ENCODE measurements at places on chromosomes 16 and 17.
A peak's percentile ranks its signal among the peaks of the same experiment; 100 is the strongest.

DNA sequence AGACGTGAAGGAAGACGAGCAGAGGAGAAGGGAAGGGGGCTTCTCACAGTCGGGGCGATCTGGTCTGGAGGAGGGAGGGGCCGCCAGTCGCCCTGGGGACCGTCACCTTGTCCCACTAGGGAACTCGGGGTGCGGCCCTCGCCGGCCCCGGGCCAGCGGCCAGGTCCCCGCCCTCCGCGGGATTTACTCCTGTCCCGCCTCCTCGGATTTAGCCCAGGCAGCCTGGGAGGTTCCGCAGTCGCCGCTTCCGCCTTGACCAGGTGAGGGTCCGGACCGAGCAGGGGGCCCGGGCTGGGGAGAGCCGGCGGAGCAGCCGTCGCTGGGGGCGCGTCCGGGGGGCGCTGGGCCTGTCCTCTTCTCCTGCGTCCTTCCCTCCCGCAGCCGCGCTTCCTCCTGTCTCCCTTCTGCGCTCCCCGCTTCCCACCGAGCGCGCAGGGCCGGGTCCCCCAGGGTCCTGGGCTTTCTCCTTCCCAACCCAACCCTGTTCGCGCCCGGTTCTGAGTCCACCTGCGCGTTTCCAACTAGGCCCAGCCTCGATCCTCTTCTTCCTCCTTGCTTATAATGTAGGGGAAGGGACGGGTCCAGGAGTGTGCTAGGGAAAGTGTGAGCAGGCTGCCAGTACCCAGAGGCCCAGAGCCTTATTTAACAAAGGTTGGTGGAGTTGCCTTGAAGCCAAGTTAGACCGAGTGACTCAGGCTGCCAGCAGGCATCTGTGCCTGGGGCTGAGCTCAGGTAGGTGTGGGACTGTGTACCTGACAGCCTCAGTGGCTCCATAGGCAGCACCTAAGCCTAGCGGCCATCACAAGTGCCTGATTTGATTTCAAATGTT is at the start of gene TNK1:
TNK1 (plus strand) TSS at position 235 of the 829 bp plus-strand sequence. CDS start 1,838 bp downstream, outside the sequence.
- no peak for DNase-seq

DNA sequence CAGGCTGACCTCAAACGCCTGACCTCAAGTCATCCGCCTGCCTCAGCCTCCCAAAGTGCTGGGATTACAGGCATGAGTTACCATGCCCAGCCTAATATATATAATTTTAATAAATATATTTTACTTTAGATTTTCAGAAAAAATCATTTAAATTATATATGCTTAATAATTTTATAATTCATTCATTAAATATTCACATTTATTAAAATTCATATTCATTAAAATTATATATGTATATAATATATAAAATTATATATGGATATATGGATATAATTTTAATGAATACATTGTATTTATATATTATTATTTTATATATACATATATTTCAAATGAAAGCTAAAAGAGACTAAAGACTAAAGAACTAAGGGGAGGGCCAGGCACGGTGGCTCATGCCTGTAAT is 29.4 kb downstream of the COPRS start:
- no peak for DNase-seq

DNA sequence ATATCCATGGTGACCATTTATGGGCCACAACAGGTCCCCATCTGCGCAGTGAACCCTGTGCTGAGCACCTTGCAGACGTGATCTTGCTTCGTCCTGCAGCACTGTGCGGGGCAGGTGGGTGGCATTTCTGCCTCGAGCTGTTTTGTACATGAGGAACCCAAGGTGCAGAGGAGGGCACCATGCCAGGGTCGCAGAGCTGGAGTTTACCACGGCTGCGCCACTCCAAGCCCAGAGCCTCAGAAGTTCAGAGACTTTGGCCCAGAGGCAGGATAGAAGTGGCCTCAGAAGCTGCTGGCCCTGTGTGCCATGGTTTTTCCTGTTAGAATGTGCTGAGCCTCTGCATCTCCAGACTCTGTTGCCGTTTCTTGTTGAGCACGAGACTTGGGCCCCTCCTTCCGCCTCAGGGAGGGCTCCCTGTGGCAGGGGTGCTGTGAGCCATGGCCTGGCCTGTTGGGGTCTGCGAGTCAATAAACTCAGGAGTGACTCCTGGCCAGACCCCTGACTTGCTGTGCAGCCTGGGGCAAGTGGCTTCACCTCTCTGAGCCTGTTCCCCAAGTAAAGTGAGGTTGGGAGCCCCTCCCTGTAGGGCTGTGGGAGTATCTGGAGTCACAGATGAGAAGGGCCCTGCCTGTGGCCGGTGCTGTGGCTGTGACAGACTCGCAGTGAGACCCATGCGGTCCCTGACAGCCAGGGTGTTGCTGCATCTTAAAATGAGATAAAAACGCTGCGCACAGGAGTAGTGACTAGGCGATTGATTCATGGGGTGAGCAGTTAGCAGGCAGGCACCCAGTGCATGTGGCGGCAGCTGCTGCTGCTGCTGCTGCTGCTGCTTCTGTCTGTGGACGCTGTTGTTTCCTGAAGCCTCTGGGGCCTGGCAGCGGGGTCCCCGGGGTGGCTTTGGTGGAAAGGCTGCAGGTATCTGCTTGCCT is 11.8 kb downstream of the MAP2K3 start:
- DNase-seq = no peak

GRCh38 chr17:42053731-42054500 is 3.5 kb upstream of the C17orf113 start:
- no peak for DNase-seq

GRCh38 chr17:30207655-30208054 is 27.8 kb downstream of the SLC6A4 start:
- no peak for DNase-seq

DNA sequence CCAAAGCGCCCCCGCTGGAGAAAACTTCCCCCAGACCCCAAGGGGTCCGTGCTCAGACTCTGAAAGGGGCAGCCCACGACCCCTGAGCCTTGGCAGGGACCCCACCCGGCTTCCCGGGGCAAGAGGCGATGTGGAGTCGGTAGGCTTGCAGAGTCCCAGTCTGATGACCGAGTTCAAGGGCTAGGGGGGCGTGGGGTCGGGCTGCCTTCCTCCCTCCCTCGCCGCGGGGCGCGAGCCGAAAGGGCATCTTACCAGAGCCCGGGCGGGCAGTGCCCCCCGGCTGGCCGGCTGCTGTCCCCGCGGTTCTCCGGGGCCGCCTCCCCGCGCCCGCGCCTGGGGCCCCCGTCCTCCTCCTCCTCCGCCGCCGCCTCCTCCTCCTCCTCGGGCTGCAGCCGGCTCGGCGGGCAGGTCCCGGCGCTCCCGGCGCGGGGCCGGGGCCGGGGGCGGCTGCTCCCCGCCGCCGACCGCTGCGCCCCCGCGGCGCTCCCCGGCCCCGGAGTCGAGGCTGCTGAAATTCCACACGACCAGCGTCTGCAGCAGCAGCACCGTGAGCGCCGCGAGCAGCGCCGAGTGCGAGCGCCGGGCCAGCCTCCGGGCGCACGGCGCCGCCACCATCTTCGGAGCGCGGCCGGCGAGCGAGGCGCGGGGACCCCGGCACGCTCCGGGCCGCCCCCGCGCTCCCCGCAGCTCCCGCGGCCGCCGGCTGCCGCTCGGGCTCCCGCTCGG is 415 bp downstream of the XYLT1 start:
- peak; percentile 38 for DNase-seq

GRCh38 chr17:77696721-77697460 is 261.6 kb upstream of the TNRC6C start:
- DNase-seq = no peak

DNA sequence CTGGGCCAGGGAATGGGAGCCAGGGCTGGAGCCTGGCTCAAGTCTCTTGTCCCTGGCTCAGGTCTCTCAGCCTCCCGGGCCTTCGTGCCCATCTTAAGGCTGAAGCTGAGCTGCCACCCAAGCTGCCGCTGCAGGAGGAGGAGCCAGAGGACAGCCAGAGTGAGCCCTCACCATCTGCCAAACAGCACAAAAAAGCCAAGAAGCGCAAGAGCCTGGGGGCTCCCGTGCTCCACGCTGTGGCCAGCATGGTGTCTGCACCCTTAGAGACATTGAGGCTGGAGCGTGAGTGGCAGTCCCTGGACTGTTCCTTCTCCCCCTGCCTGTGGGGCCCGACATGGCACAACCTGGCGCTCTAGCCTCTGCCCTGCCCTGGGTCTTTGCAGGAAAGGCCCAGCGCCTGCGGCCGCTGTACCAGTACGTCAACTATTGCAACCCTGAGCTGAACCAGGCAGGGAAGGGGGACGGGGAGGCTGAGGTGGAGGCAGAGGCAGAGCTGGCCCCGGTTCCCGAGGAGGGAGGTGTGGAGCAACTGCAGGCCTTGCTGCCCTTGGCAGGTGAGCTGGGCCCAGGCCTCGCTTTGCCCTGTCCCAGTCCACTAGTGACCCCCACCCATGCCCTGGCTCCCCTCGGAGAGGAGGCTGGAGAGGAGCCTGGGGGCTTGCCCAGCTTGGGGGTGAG is 1.3 kb downstream of the C16orf86 start:
- peak; percentile 88 for DNase-seq

DNA sequence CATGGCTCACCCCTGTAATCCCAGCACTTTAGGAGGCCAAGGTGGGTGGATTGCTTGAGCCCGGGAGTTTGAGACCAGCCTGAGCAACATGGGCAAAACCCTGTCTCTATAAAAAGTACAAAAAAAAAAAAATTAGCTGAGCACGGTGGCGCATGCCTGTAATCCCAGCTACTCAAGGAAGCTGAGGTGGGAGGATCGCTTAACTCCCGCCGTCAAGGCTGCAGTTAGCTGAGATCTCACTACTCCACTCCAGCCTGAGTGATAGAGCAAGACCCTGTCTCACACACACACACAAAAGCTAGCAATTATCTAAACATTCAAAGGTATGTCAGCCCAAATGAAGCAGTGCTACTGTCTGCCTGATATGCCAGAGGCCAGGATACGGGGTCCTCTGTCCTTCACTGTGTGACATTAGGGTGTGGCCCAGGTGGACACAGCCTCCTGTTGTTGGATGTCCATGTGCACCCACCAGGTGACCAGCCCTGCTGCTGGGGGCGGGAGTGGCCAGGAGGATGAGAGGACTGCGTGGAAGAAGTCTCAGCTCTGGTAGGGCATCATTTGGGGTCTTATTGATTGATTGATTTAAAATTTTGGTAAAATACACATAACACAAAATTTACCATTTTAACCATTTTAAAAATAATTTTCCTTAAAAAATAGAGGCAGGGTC is 3.9 kb downstream of the NLRC3 start:
- DNase-seq = no peak

GRCh38 chr16:85086347-85087291 is 25.7 kb downstream of the CIBAR2 start:
- DNase-seq = peak; percentile 84

- DNase-seq = no peak
Observed at GRCh38 chr17:78473951-78474613, 95.6 kb downstream of the PGS1 start.

- no peak for DNase-seq
Observed at GRCh38 chr17:39915559-39915958, 2.9 kb downstream of the GSDMB start.

GRCh38 chr17:35052241-35052610 is 11.3 kb downstream of the RFFL start:
- no peak for DNase-seq

DNA sequence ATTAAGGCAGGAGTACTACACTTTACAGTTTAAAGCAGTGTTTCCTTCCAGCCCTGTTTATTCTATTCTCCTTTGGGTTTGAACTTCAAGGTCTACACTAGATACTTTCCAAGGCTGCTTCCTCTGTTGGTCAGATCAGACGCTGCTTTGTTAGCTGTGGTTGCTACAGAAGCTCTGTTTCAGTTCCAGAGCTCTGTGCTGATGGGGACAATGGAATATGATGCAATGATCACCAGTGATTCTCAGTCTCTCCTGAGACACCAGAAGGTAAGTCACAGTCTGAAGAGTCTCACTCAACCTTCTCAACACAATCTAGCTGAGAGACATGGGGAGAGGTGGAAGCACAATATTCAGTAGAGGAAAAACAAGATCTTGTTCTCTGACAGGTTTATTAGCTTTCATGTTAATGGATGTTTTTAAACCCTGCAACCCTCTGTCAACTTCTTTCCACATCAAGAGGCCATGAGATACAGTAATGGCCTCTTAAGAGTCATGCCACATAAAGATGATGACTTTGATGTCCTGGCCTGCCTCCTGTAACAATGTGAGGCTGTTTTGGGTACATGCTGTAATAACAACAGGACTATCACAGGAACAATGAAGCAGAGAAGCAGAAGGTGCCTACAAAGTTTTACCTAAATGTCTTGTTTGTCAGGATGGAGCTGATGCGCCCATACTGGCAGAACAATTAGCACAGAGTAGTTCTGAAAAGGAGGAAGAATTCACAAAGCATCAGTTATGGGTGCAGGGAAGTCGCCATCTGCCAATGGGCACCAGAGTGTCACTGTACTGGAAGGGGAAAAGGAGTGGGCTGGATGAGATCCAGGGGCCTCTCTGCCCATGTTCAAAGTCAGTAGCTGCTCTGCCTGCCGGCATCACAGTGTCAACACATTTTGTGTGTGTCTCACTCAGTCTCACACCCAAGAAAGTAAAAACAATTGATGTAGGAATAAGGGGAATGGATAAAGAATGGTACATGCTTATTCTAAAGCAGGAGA is 33.4 kb downstream of the PSME3IP1 start:
- DNase-seq = no peak

GRCh38 chr16:85328676-85329058 is 216.4 kb upstream of the CIBAR2 start:
- DNase-seq = no peak

GRCh38 chr17:980406-981291 is 1.1 kb upstream of the NXN start:
- peak; percentile 82 for DNase-seq

GRCh38 chr16:13795131-13795530 is 124.8 kb upstream of the ERCC4 start:
- no peak for DNase-seq

DNA sequence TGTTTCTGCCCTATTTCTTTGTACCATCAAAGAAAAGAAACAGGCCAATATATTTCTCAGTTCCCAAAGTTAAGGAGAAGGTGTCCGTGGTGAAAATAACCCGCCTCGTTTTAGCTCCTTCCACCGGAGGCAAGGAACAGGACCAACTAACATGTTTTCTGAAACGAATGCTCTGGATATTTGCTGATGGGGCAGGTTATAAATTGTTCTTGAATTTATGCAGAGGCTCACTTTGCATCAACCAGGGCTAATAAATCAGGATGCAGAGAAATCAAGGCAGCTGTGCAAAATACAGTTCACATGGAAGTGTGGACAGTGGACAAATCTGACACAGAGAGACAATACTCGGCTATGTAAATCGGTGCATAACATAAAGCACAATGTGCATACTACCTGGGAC is 189.8 kb downstream of the GRIN2A start:
- DNase-seq = no peak

- DNase-seq = no peak
Observed at GRCh38 chr17:33922971-33923370, 332.1 kb upstream of the CCL2 start.

DNA sequence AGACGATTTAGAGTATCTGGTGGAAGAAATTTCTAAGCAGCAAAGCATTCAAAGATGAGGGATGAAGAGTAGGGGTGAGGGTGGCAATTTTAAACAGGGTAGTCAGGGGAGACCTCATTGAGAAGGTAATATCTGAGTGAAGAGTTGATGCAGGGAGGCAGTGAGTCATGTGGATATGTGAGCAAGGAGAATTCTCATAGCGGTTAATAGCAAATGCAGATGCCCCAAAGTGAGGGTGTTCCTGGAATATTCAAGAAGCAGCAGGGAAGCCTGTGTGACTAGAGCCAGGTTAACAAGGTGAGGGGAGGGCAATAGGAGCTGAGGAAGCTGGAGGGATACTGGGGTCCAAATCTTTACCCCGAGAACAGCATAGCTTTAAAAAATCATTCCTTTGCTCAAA is 114.3 kb downstream of the SPACA3 start:
- no peak for DNase-seq

All from stimulated activated CD4-positive, alpha-beta T cell treated with anti-CD3 and anti-CD28 coated beads, Interleukin-15, amount 100 ng/mL, for 24 hours (primary cell).